Cardiac muscle cell (in vitro differentiated cells and primary cell): ENCODE measurements at places on chromosomes 3 and 15. TPM values are rescaled to one million over a fixed set of nuclear protein-coding genes. Genes with fewer than 3 reads are reported as not detected.

Gene SPESP1
- not detected in 2 replicates for total RNA-seq

Gene ZDHHC23
- total RNA-seq, result 8.7 and 9.1 TPM in 2 replicates

Gene CA12
- total RNA-seq, result 0.03 and 0.04 TPM in 2 replicates

Gene SCN11A
- 0.28 and 0.60 TPM in 2 replicates for total RNA-seq

Gene P2RY1
- total RNA-seq, result 4.6 and 4.8 TPM in 2 replicates

Gene CYP1A1
- total RNA-seq, result 0.28 and 0.45 TPM in 2 replicates

Gene ARNT2
- 3.6 and 4.4 TPM in 2 replicates for total RNA-seq

Gene SUSD5
- 4.3 and 7.1 TPM in 2 replicates for total RNA-seq

Gene CHP1
- 233 and 310 TPM in 2 replicates for total RNA-seq

Gene SEC61A1
- total RNA-seq, result 92.4 and 125 TPM in 2 replicates

Gene KNG1
- total RNA-seq, result not detected in 2 replicates

Gene NLGN1
- total RNA-seq, result 7.6 and 10.9 TPM in 2 replicates

Gene CPLX3
- not detected in 2 replicates for total RNA-seq

Gene CPNE9
- not detected in 2 replicates for total RNA-seq

Gene SPSB4
- total RNA-seq, result 66.4 and 82.2 TPM in 2 replicates

Gene KCNMB3
- 0.46 and 2.7 TPM in 2 replicates for total RNA-seq

Gene ACKR2
- total RNA-seq, result 0.15 and 0.35 TPM in 2 replicates

Gene LMOD3
- total RNA-seq, result 0.11 and 0.18 TPM in 2 replicates

Gene LHFPL4
- not detected in 2 replicates for total RNA-seq

Gene MAPKAPK3
- 88.2 and 94.7 TPM in 2 replicates for total RNA-seq

Gene MESP1
- total RNA-seq, result 1.9 and 5.3 TPM in 2 replicates

Gene ADAMTS7
- total RNA-seq, result 20.4 and 35.3 TPM in 2 replicates

Gene FBLN2
- total RNA-seq, result 24.9 and 42.4 TPM in 2 replicates

Gene ACAA1
- total RNA-seq, result 62.8 and 63.1 TPM in 2 replicates

Gene TNNC1
- total RNA-seq, result 1,875 and 4,623 TPM in 2 replicates

Gene GOLGA8J
- not detected in 2 replicates for total RNA-seq

Gene ABTB1
- 3.9 and 8.0 TPM in 2 replicates for total RNA-seq

Gene KCTD6
- 15.7 and 17.6 TPM in 2 replicates for total RNA-seq

Gene POLQ
- 3.0 and 7.1 TPM in 2 replicates for total RNA-seq

Gene GP9
- total RNA-seq, result not detected in 2 replicates

Gene GPR149
- not detected in 2 replicates for total RNA-seq

Gene DUOX1
- 0.04 and 0.45 TPM in 2 replicates for total RNA-seq

Gene AADAC
- total RNA-seq, result not detected in 2 replicates

Gene HES1
- total RNA-seq, result 22.6 and 43.2 TPM in 2 replicates

Gene GOLGA6A
- 1.9 TPM in 1 of 2 replicates, not detected in the other for total RNA-seq

Gene RBPMS2
- total RNA-seq, result 18.4 and 35.4 TPM in 2 replicates

Gene TGM4
- total RNA-seq, result not detected in 2 replicates

Gene CFAP20DC
- 0.53 and 1.3 TPM in 2 replicates for total RNA-seq

Gene SLC24A5
- not detected in 2 replicates for total RNA-seq

Gene NRG4
- total RNA-seq, result 0.21 and 1.2 TPM in 2 replicates

Gene KLHL40
- total RNA-seq, result 0.14 and 0.39 TPM in 2 replicates
